ENCODE measurements at places on chromosomes 4 and X.

DNA sequence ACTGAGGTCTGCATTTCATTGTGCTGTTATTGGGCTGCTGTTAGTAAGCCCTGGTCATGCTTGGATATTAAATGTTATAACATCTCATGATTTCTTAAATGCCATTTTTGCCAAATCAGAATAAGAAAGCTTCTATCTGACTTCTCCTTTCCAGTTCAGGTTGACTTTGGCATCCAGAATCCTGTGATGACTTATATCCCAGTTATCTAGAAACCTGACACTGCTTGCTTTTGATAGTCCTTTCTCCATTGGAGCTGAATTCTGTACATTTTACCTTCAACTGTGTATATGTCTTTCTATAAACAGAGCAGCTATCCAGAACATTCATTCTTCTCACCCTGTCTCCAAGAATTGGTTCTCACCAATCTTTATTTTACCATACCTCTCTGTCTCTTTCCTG, 257.7 kb upstream of the GNPDA2 start:
- DNase-seq, result no peak

DNA sequence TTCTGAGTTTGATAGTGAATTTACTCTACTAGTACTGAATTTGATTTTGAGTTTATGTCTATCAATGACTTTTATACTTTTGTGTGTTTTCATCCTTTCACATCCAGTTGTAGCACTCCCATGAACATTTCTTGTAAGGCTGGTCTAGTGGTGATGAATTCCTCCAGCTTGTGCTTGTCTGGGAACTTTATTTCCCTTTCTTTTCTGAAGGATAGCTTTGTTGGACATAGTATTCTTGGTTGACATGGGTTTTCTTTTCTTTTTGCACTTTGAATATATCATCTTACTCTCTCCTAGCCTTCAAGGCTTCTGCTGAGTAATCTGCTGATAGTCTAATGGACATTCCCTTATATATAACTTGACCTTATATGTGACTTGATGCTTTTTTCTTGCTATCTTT, 32.5 kb upstream of the IL2 start:
- DNase-seq, result no peak

- DNase-seq, result no peak
Observed at GRCh38 chrX:15497865-15498264, 2.7 kb upstream of the BMX start.

GRCh38 chr4:13484749-13485221, 645 bp upstream of the RAB28 start:
- DNase-seq, result no peak

DNA sequence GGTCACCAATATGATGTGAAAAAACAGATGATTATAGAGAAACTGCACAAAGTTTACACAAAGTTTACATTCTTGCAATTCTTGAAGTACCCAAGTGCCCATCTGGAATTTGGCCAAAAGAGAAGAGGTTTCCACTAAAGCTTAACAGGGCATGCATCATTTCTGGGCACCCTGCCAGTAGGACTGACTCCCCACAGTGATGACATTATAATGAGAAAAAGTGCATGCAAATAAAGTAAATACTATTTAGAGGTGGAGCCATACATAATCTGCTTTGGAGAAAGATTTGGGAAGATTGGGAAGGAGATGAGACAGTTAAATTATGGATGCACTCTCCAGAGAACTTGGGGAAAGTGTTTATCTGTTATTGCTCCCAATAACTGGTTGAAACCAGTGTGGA, 93.7 kb upstream of the TRPC3 start:
- DNase-seq, result no peak

DNA sequence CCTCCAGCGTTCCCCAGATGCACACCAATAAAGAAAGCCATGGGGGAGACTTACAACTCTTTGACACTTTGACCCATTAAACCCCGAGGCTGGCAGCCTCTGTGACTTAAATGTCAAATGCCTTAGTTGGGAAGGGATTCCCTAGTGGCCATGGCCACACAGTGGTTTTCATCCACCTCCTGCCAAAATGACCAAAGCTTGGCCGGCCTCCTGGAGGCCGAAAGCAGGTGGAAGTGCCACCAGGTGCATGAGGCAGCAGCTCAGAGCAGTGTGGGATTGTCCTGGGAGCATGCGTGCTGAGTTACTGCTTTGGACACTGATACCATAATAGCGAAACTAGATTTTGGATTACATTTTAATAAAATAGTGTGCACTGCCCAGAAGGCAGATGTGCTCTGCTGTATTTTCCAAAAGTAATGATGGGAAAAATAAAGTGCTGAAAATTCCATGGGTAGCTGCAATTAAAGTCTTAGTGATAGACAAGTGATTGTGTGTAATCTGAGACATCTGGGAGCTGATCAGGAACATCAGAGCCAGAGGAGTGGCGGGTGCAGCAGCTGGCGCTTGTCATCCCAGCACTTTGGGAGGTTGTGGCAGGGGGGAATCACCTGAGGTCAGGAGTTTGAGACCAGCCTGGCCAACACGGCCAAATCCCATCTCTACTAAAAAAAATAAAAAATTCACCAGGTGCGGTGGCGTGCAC, 39.8 kb upstream of the TADA2B start:
- no peak for DNase-seq

- DNase-seq, result no peak
Observed at GRCh38 chrX:65644621-65645289, 22.7 kb upstream of the MSN start.

DNA sequence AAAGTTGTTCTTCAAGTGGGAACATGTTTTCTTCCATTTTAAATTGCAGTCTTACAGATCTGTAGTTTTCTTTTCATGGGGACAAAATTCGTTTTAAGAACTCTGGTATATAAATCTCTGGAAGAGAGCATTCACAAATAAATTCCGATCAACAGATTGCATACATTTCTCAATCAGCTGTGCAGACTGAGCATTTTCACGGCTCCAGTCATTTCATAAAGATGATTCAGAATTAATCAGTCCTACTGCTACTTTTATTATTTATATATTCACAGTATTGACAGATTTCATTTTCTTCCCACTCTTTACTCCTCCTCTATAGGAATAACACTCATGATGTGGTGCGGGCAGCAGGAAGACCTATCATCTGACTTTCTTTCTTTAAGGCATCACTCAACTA, 534.9 kb upstream of the FTHL17 start:
- DNase-seq, result no peak

DNA sequence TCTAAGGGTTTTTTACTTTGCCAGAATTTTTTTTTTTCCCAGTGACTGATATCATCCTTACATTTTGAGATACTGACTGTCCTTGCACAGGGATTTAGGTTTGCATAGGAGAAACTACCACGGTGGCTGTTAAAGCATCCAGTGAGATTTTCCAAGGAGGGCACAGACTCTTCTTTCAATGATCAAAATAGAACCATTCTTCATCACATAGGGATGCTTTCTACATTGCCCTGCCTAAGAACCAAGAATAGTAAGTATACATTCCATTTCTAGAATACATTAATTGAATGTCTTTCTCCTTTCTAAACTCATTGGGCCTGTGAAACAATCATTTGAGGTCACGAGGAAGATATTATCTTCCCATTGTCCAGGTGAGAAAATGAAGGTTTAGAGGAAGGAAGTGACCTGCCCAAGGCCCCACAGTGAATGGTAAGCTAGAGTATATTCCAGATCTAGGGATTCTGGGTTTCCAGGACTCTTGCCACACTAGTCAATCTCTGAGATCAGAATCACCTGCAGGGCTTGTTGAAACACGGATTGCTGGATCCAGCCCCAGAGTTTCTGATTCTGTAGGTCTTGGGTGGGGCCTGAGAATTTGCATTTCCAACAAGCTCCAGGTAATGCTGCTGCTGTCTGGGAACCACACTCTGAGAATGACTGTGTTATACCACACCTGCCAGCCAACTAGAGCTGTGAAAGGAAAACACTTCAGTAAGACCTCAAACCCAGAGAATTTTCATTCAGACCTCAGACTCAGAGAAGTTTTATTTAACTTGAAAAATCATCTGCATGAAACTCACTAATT, 17.7 kb upstream of the TMEM154 start:
- DNase-seq, result no peak

GRCh38 chr4:1532549-1533395, 126.5 kb upstream of the NKX1-1 start:
- DNase-seq, result no peak

- no peak for DNase-seq
Observed at GRCh38 chr4:120671538-120671937, 251.0 kb downstream of the PRDM5 start.

GRCh38 chr4:84782517-84782916, 184.0 kb downstream of the WDFY3 start:
- no peak for DNase-seq

GRCh38 chr4:19152264-19152663, 1099.4 kb upstream of the SLIT2 start:
- DNase-seq, result no peak

DNA sequence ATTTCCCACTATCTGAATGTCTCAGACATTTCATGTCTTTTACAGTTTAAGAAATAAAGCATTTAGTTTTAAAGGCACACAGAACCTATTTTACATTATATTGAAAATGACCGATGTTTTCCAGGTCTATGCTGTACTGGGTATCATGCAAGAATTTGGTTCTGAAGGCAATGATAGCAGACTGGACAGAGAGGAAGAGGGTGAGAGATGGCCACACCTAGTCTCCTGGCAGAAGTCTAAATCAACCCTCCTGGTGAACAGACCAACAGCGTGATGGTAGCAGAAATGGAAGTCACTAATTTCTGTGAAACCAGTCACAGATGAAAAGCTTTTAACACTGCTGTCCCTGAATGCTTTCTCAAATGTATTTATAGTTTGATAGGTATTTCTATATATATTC, 41.9 kb downstream of the MID1 start:
- no peak for DNase-seq

DNA sequence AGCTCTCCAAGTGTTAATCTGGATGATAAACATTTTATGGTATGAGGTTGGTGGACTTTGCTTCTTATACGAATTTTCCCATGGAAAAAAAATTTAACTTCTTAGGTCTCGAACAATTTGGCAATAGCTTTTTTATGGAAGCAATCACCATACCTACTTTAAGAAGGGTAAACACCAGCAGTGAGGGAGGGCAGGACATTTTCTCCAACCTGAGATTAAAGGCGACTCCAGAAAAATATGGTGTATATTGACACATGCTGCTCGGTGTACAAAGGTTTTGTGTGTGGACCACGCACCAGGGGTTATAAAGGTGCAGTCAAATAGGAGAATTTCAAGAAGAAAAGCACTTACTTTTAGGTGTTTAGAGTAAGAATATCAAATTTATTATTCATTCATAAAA, 34.2 kb upstream of the SULT1E1 start:
- DNase-seq, result no peak

- no peak for DNase-seq
Observed at GRCh38 chrX:99820197-99820596, 589.9 kb downstream of the PCDH19 start.

DNA sequence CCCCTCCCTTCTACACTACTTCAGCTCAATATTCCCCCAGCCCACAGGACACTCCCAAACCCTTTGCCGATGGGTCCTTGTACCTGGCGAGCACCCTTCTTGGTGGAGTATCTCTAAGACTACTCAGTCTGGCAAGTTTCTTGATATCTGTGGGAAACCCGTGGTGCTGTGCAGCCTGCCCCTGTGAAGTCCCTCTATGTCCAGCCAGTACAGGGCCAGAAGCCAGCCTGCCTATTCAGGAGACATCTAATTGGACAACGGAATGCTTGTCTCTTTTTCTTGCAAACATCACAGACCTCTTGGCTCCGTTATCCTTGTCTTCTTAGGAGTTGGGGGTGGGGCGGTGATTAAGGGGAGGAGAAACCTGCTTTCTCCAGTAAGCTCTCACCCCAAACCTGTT, 3.7 kb upstream of the IGFBP7 start:
- DNase-seq, result no peak

GRCh38 chr4:121684561-121684960, 12.2 kb downstream of the ANXA5 start:
- DNase-seq, result no peak

GRCh38 chr4:138007572-138007971, 234.6 kb downstream of the SLC7A11 start:
- DNase-seq, result no peak

DNA sequence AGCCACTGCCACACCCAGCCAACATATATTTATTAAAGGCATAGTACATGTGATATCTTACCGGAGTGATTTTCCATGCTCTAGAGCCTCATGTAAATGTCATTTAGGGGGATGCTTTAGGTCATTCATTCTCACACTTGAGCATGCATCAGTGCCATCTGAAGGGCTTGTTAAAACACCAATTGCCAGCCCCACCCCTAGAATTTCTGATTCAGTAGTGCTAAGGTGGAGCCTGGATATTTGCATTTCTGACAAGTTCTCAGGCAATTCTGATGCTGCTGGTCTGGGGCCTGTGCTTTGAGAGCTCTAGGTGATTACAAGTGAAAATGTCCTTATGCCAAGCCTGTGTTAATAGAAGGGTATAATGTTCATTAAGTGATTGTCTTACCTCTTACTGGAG, 107.7 kb downstream of the PHEX start:
- no peak for DNase-seq
